Fibroblast of lung (primary cell): ENCODE measurements at places on chromosomes 3 and 15. TPM values are rescaled to one million over a fixed set of nuclear protein-coding genes. Genes with fewer than 3 reads are reported as not detected.
A peak's percentile ranks its signal among the peaks of the same experiment; 100 is the strongest.

DNA sequence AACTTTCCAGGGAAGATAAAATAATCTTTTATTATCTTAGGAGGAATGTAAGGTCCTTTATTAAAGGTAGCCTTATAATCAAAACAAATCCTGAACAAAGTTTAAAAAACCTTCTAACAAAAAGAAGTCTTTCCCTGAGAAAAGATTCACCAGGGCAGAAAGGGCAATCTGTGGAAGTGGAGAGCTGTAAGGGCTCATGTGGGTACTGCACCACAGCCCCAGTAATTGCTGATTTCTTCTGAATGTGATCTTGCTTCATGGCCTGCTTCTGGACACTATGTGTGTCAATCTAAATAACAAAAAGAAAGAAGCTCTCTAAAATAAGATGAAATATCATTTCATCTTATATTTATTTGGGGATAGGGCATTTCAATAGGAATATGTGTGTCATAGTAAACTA, 1501.6 kb downstream of the OTOL1 start:
- DNase-seq: no peak

- DNase-seq: no peak
These were observed 389.7 kb downstream of the ROBO1 start for GRCh38 chr3:79378064-79378463.

- DNase-seq: no peak
These were observed 13.0 kb downstream of the SV2B start for GRCh38 chr15:91113030-91113429.

The FBLN2 gene
- total RNA-seq: 138 and 184 TPM in 2 replicates

The LTF gene
- not detected in 2 replicates for total RNA-seq

GRCh38 chr3:112632596-112632995, 8.3 kb downstream of the CCDC80 start:
- no peak for DNase-seq

GRCh38 chr3:27216955-27217552, 152.1 kb downstream of the NEK10 start:
- peak; percentile 19 for DNase-seq

GRCh38 chr15:46856839-46857502, 860.3 kb upstream of the SEMA6D start:
- DNase-seq: no peak

The IMPG2 gene
- 0.33 and 0.51 TPM in 2 replicates for total RNA-seq

The PATL2 gene
- 0.77 and 1.3 TPM in 2 replicates for total RNA-seq

The CTNNB1 gene
- total RNA-seq: 738 and 792 TPM in 2 replicates

The AHSG gene
- not detected in 2 replicates for total RNA-seq

The CACNA2D2 gene
- total RNA-seq: under 0.01 TPM in 1 of 2 replicates, not detected in the other

DNA sequence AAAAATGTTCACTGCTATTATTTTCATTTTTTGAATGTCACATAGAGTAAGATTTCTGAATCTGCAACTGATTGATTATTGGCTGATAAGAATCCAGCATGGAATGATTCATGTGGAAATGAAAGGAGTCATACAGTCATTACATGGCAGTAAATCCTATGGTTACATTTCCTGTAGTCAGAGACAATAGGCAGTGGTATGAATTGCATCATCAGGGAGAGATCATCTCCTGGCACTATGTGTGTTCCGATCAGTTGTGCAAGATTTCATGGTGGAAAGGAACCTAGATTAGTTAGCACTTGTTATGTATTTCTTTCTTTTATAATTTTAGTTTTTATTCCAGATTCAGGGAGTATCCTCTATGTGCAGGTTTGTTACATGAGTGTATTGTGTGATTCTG, 38.8 kb downstream of the SLC12A1 start:
- no peak for DNase-seq

- DNase-seq: no peak
These were observed 190.7 kb upstream of the CD96 start for GRCh38 chr3:111351334-111351733.

DNA sequence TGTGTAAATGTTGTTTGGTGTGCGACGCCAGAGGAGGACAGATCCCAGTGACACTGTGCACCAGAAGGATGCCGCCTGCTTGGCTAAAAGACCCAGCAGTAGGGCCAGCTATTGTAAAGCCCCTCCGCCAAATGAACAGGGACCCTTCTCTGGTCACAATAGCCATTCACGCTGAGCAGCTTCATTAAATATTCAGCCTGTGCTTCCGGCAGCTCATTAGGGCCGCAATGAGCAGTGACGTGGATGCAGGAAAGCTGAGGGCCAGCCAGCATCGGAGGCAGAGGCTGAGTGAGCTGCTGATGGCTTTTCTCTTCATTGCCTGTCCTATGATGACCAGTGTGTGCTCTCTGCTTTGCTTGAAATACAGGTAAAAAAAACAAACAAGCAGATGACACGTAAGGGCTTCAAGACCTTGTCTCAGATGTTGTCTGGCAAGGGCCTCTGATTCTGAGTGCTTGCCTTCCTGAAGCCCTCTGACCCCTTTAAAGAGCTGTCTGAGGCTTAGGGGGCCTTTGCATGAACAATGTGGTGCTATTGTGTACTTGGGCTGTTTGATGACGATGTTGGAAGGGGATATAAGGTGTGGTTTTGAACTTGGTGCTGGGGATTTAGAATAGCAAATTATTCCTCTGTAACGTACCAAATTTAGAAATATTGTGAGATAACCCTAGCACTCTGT, 130.4 kb downstream of the FEZF2 start:
- no peak for DNase-seq

GRCh38 chr15:91124132-91124531, 24.1 kb downstream of the SV2B start:
- DNase-seq: no peak

The GP9 gene
- total RNA-seq: not detected in 2 replicates

GRCh38 chr3:101615525-101615924, 41.5 kb downstream of the PCNP start:
- no peak for DNase-seq

DNA sequence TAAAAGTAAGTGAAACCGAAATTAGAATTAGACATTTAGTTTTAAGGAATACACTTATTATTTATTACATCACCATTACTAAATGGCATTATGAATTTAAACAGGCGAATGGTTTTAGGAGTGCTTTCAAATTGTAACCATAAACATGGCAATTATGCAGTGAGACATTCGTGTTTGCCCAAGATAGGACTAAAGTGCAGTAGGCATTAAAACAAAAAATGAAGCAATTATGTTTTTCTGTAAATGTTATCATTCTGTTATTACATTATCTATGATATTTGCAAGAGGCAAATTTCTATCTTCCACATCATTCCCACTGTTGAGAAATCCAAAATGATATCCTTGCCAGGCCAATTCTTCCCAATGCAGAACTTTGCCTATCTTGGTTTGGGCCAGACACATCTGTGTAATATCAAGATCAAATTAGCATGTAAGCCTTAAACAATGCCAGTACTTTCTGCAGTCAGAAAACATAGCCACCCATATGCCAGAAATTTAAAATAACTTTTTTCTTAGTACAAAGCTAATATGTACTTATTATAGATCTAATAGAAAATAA, 156.9 kb downstream of the ATP8B4 start:
- peak; percentile 49 for DNase-seq

DNA sequence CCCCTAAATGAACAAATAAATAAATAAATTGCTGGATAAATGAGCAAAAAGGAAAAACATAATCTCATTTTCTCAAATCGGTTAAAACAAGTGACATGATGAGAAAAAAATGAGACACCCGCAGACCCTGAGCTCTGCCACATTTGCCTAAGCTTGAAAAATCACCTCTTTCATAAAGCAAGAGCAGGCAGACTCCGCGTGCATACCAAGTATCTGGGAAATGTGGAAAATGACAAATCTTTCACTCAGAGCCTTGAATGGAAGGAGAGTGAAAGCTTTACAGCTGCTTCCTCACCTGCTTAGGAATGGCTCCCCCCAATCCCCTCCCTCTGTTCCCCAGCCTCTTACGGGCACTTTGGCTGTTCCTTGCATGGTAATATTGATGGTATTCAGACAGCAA, 355.5 kb upstream of the SUCLG2 start:
- no peak for DNase-seq

The STRIT1 gene
- total RNA-seq: not detected in 2 replicates

GRCh38 chr3:79246875-79247724, 520.7 kb downstream of the ROBO1 start:
- DNase-seq: no peak

GRCh38 chr3:35785234-35785888, 146.0 kb downstream of the ARPP21 start:
- DNase-seq: no peak

DNA sequence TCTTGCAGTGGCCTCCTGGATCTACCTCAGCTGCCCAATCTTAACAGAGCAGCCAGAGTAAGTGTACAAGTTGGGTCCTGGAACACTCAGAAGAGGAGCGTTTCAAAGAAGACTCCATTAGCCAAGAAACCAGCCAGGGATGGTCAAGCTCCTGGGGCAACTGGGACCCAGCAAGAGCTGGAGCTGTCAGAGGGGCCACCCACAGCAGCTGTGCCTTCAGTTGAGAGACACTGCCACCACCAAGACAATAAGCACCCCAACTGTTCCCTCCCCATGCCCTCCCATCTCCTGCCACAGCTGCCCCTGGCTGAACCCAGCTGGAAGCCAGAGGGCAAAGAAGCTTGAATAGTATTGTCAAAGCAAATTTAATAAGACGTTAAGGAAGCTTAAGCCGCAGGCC, 110.6 kb upstream of the TLE3 start:
- DNase-seq: no peak

DNA sequence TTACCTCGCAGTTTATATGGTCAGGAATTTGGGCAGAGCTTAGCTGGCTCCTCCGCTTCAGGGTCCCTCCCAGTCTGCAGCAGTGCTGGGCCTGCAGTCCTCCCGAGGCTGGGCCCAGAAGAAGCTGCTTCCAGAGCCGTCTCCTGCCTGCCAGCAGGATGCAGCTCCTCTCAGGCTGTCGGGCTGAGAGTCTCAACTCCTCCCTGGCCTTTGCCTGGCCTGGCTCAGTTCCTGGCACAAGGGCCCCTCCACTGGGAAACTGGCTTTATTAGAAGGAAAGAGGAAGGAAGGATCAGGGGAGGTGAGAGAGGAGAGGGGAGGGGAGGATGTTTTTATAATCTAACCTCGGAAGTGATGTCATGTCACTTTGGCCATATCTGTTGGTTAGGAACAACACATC, 72.8 kb downstream of the GABRG3 start:
- no peak for DNase-seq

- DNase-seq: no peak
These were observed 721.2 kb downstream of the NAALADL2 start for GRCh38 chr3:175580318-175580717.

- DNase-seq: no peak
These were observed 17.1 kb upstream of the FBXL2 start for GRCh38 chr3:33260104-33260503.

DNA sequence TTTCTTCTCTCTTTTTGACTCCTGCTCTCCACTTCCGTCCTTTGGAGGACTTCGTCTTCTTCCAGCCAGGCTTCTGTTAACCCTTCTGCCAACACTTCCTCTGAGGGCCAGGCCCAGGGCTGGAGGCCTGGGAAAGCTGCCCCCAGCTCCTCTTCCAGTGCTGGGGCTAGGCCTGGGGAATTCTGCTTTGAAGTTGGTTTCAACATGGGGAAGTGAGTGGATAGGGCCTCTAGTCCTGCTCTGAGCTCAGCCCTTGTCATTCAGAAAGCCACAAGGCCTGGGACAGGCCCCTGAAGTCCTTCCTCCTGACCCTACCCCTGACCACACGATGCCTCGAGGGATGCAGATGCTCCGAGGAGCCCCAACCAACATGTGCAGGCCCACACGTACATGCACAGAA, 53.9 kb upstream of the HERC1 start:
- DNase-seq: no peak

The CHRM5 gene
- total RNA-seq: not detected in 2 replicates

GRCh38 chr15:41284427-41285177, 47.8 kb downstream of the OIP5 start:
- peak; percentile 24 for DNase-seq

DNA sequence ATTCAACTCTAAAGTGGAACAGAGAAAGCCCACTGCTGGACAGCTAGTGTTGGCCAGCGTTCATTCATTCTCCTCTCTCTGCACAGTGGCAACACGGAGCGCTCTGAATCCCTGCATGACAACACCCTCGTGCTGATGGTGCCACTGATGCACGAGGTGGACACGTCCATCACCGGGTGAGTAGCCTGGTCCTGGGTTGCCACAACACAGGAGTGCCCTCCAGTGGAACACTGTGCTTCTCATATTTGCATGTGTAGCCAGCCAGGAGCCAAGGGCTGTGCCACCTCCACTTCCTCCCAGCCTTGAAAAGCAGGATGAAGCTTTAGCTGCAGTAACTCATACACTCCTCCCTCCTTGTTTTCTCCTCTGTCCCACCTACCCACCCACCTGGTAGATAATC, 120.0 kb upstream of the CTDSPL start:
- no peak for DNase-seq

DNA sequence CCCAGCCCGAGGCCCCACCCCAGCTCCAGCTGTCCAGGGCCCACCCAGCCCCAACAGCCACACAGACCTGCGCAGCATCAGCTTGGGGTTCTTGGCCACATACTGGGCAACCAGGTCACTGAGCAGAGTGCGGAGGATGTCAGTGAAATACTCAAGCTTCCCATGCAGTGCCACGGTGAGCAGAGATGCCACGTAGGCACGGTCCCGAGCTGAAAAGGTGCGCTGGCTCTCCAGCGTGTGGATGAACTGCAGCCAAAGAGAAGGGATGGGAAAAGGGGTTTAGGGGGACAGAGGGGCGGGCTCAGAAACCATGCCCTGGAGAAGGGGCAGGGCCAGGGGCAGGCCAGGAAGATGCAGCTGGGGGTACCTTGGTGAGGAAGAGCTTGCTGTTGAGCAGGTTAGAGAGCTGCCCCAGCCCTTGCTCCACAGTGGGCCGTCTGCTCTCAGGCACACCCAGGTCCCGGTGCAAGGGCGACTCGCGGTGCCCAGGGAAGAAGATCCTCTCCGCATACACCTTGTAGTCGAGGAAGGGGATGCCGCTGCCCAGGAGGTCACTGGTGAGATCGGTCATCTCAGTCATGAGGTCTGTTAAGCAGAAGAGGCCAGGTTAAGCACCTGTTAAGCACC, 17.4 kb downstream of the PLXNB1 start:
- DNase-seq: no peak

The SELENOT gene
- 52.1 and 130 TPM in 2 replicates for total RNA-seq

GRCh38 chr15:42064271-42064670, 30.1 kb downstream of the PLA2G4D start:
- no peak for DNase-seq

DNA sequence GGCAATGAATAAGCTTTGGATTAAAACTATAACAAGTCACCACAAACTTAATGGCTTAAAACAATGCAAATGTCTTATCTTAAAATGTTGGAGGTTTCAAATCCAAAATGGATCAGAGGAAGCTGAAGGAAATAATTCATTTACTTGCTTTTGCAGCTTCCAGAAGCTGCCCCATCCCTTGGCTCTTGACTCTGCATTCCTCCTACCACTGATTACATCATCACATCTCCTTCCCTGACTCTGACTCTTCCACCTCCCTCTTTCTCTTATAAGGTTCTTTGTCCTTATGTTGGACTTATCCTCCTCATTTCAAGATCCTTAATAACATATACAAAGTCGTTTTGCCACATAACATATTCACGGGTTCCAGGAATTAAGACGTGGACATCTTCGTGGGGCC, 982.8 kb upstream of the ROBO1 start:
- DNase-seq: peak; percentile 16

DNA sequence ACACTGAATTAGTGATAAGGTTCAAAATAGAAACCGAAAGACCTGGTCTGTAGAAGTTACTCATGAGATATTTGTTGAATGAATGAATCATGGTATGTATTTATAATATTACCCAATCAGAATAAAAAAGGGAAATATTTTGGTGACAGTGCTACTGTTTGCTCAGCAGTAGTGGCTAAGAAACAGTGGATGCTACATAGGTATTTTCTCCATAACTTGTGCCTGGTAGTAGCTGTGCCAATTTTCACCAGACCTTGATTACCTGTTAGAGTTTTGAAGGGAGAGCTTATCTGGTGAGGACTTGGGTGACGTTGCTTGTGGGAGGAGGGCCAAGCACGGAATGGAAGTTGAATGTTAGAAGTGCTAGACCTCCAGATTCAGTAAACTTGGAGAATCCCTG, 14.3 kb downstream of the LIMD1 start:
- DNase-seq: peak; percentile 62
